ENCODE measurements at places on chromosomes 5 and 9. TPM values are rescaled to one million over a fixed set of nuclear protein-coding genes. Genes with fewer than 3 reads are reported as not detected.

Gene STKLD1
- 0.24 TPM for total RNA-seq

Gene FIBCD1
- total RNA-seq = not detected

GRCh38 chr5:140162781-140163180 lies 12.2 kb upstream of the CYSTM1 start:
- H3K4me3 ChIP-seq = no peak overlapping the region
- no peak overlapping the region for H3K27ac ChIP-seq
- no peaks in the 10 kb centered on the region for H3K27me3 ChIP-seq
- H3K4me1 ChIP-seq = no peaks in the 10 kb centered on the region

GRCh38 chr9:2179567-2179966 lies 164.4 kb downstream of the SMARCA2 start:
- H3K4me3 ChIP-seq = no peak overlapping the region
- H3K36me3 ChIP-seq = peaks cover 14% of the 10 kb centered on the region
- H3K4me1 ChIP-seq = no peaks in the 10 kb centered on the region
- no peaks in the 10 kb centered on the region for H3K27me3 ChIP-seq

- no peak overlapping the region for H3K4me3 ChIP-seq
- no peaks in the 10 kb centered on the region for H3K4me1 ChIP-seq
These were observed 462.5 kb upstream of the TYRP1 start for GRCh38 chr9:12230708-12231107.
